ENCODE measurements at places on chromosomes 6 and 20. TPM values are rescaled to one million over a fixed set of nuclear protein-coding genes. Genes with fewer than 3 reads are reported as not detected.

DNA sequence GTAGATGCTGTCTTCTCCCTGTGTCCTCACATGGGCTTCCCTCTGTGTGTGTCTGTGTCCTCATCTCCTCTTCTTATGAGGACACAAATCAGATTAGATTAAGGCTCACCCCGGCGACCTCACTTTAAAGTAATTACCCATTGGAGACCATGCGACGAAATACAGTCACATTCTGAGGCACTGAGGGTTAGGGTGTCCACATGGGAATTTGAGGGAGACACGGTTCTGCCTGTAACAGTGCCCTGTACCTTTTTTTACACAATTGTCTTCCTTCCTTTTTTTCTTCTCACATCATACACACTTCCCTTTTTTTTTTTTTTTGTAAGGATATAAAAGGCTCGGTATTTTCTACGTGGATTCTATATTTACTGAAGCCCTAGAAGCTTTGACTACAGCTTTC, 48.9 kb downstream of the DEK start:
- peak; percentile 82 for DNase-seq

DNA sequence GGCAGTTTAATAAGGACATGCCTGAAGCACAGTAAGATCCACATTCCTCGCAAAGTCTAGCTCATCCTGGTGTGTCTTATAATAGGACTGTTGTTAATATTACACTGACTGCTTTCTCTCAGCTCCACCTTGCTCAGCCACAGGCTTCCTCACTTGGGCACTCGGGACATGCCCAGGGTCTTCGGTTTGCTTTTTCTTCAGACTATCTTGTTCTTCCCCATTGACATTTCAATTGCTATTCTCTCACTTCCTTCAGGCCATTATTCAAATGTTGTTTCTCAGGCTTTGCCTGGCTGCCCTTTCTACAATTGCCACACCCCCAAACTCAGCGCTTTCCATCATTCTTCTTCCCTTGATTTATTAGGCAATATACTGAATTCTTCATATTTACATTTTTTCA, 274.8 kb upstream of the RGS17 start:
- no peak for DNase-seq

GRCh38 chr6:110552901-110553641, 76.7 kb upstream of the SLC22A16 start:
- no peak for DNase-seq

- peak; percentile 71 for DNase-seq
Measured at GRCh38 chr6:72619883-72620696, 1.8 kb upstream of the KCNQ5 start.

GRCh38 chr20:33401184-33401920, at the start of gene CDK5RAP1:
TSS of gene CDK5RAP1 (minus strand) at chr20:33401519. CDS start at chr20:33397064, 4,455 bp downstream.
- DNase-seq: peak; percentile 97

DNA sequence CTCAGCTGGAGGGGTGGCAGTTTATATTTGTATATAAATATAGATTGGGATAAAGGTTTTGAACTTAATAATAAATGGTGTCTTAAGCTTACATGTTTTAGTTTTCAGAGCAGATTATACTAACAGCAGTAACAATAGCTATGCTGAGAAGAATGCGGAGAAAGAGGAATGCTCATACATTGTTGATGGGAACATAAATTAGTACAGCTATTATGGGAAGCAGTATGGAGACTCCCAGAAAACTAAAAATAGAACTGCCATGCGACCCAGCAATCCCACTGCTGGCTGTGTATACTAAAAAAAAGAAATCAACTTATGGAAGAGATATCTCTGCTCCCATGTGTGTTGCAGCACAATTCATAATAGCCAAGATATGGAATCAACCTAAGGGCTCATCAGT, 127.9 kb downstream of the BCKDHB start:
- no peak for DNase-seq

DNA sequence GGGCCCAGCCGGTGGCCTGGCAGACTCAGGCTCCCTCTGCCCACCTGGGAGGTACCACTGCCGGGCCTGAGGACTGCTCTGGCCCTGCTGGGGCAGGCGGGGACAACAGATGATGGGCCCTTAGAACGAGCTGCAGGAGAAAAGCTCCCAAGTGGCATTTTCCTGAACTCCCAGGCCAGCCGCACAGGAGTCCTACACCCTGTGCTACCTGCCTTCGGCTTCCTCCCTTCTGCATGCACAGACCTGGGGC, 41.3 kb downstream of the DSTN start:
- DNase-seq: no peak

GRCh38 chr20:52105442-52106422, 85.8 kb downstream of the ZFP64 start:
- DNase-seq: no peak

FAM217A gene
- total RNA-seq: not detected

LY6G6F gene
- not detected for total RNA-seq

DNA sequence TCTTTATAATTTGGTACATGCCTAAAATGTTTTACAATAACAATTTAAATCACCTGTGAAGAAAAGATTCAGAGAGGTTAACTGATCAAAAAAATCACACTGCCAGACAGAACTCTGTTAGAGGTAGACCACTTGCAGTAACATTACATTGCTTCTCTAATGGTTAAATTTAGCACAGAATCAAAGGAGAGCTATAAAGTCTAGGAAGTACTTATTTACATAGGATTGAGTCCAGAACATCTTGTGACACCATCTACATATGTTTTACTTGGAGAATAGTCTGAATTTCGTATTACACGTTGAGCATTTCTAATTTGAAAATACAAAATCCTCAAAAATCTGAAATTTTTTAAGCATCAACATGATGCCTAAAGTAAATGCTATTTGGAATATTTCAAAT, 17.2 kb upstream of the TBC1D20 start:
- DNase-seq: no peak

SRSF12 gene
- not detected for total RNA-seq

DHX35 gene
- total RNA-seq: 14.5 TPM

DNA sequence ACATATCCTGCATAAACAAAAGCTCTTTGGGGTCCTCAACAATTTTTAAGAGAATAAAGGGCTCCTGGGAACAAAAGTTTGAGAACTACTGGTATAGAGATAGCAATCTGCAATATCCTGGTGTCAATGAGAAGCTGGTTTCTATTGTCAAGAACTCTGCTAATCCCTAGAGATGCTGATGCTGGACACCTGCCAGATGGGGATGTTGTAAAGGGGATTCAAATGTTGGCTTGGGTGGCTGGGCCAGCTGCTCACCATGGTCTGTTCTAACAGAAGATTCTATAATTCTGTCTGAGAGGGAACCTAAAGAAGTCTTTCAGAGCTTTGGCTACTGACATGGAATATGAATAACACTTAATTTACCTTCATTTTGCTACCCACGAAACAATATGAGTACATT, 137.8 kb downstream of the BTBD9 start:
- no peak for DNase-seq

L3MBTL1 gene
- 15.5 TPM for total RNA-seq

GRCh38 chr20:6590891-6591637, 176.4 kb upstream of the BMP2 start:
- no peak for DNase-seq

DNA sequence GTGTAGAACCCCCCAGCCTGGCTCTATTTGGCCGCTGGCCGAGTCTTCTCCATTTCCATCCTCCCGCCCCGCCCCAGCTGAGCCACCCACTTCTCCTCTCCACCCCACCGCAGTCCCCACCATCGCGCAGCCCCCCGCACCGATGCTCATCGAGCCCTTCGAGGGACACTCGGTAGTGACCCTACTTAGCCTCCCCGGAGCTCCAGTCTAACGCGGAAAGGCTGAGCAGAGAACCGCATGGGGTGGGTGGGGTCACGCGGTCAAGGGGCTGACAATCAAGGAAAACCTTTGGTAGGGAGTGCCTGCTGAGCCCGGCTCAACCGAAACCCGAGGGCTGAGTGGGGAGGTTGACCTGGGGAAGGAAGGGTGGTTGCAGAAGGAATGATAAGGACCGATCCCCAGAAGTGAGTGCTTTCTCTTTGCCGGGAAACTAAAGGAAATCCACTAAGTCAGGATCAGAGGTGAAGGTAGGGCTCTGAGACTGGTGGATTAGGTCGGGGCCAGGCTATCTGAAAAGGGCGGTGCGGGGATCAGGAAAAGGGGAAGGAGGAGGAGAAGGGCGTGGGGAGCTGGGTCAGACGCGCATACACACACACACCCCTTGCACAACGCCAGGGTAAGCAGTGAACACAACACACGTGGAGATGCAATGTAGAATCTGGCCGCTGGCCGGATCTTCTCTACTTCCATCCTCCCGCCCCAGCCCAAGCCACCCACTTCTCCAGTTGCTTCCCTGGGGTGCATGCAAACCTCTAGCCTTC, 49.8 kb downstream of the CPXM1 start:
- DNase-seq: peak; percentile 89

DNA sequence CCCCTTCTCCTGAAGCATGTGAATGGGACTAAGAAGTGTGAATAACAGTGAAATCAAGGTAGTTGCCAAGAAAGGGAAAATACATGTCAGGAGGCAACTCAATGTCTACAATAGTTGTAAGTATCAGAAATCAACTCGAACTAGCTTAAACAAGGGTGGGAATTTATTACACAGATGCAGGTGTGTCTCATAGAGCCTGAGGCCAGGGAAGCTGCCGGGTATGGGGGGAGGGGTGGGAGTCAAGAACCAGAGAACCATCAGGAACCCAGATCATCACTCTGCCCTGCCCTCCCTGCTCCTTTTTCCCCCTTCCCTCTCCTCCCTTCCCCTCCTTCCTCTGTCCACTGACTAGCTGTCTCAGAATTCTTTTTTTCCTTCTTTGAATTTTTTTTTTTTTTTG, 34.9 kb upstream of the BMP6 start:
- no peak for DNase-seq

DNA sequence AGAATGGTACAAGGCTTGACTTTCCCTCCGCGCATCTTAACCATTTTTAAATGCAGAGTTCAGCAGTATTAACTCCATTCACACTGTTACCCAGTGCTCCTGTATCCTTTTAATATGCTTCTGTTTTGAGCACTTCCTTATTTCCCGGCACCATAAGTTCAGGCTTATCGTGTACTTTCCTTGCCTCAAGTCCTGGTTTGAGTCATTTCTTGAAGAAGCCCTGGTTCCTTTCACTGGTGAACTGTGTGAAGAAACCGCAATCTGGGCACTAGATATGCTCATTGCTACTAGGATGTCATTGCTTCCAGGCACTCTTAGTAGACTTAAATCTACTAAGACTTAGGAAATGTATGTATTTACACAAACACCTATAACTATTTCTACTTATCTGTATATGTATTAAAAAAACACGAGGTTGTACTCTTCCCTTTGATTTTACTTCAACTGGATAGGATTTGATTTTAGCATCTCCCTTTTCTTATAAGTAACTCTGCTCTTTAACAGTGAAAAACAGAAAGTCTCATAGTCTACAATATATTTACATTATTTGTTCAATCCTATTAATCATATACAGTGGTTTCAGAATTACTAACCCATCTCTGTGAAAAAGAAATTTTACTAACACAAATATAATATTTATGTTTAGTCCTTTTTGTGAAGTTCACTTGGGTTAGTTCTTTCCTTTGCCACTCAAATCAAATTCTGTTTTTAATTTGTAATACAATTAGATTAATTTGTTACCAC, 135.5 kb downstream of the CDKAL1 start:
- no peak for DNase-seq

DNA sequence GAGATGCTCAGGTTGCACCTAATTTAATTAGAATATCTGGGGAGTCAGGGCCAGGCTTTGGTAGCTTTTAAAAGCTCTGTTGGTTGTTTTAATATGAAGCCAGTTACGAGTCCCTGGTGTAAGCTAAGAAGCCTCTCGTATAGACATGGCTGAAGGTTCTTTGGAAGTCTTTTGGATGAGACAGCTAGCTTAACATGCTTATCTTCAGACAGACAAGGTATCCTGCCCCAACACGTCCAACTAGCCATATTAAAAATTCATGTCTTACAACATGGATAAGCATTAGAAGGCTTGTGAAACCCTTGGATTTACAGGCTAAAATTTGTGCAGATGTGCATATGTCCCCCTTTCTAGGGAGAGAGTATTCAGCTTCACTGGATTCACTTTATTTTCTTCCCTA, 105.7 kb upstream of the KCNK16 start:
- no peak for DNase-seq

DNA sequence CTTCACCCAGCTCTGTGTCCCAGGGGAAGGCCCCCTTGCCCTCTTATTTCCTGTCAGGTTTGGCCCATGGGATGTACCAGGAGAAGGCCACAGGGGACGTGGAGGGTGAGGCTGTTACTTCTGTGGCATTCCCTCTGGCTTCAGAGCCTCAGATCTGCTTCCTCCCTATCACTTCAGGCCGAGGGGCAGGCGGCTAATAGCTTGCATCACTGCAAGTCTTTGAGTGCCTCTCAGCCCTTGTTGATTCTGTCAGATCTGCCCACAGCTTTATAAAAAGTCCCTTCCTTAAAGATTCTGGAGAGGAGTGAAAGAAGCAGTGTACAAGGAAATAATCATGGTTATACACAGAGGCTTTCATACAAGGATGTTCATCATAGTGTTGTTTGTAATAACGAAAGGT, 86.9 kb downstream of the LRFN2 start:
- DNase-seq: no peak

- no peak for DNase-seq
Measured at GRCh38 chr6:96755096-96755495, 82.2 kb downstream of the GPR63 start.

DNA sequence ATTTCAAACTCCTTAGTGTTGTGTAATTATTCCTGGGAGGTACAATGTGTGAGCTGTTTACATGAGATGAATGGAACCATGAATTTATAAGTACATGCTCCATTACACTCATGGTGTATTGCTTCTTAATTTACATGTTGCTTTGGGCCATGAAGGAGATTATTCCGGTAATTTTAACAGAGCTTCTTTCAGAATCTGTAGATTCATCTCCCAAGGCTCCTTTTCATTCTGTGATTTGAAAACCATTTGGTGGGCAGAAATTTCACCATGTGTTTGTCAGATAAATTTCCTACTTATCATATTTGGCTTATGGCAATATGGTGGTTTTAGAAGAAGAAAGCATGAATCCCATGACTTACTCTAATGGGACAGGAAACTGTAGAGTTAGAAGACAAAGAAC, 421.6 kb upstream of the EYS start:
- DNase-seq: no peak

DNA sequence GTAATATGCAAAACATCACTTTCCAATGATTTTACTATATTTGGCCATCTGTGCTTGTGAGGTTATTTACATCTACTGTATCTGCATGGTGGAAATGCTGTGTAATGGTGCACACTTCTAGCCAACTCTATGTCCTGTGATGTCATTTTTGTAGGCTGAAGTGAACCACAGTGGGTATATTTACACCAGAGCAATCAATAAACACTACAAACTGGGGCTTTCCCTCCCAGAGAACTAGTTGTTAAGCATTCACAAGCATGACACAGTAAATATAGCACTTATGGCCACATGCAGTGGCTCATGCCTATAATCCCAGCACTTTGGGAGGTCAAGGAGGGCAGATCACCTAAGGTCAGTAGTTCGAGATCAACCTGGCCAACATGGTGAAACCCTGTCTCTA, 4.9 kb downstream of the SLC22A2 start:
- no peak for DNase-seq

MATN4 gene
- not detected for total RNA-seq

Data from Karpas-422 (cell line).